ENCODE measurements at places on chromosomes 13 and 19.

DNA sequence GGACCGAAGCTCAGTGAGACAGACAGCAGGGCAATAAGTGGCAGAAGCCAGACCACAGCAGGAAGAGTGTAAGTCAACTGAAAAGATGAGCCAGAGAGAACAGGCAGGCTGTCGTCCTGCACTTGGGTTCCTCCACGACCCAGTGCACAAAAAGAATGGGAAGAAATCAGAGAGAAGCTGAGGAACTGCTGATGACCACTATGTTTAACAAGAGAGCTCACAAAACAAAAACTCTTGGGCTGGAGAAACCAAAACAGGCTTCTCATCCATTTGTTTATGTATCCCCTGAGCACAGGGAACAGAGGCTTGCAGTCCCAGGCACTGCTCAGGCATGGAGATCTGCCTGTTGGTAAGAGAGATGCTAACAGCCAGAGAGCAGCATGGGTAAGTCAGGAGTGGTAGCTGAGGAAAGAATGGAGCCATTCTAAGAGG is 14.0 kb downstream of the AKAP8L start:
- no peak for DNase-seq

DNA sequence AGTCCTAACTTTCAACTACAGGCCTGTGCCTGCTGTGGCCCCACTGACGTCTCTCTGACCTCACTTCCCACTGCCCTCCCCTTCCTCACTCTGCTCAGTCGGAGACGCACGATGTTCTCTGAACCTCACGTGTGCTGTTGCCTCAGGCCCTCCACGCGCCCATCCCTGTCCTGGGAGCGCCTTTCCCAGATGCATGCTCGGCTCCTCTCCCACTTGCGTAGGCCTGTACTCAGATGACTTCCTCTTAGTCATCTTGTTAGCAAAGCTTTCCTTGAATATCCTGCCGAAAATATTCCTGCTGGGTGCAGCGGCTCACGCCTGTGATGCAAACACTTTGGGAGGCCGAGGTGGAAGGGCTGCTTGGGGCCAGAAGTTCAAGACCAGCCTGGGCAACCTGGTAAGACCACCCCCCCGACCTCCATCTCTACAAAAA is 9.3 kb upstream of the SYT5 start:
- no peak for DNase-seq

DNA sequence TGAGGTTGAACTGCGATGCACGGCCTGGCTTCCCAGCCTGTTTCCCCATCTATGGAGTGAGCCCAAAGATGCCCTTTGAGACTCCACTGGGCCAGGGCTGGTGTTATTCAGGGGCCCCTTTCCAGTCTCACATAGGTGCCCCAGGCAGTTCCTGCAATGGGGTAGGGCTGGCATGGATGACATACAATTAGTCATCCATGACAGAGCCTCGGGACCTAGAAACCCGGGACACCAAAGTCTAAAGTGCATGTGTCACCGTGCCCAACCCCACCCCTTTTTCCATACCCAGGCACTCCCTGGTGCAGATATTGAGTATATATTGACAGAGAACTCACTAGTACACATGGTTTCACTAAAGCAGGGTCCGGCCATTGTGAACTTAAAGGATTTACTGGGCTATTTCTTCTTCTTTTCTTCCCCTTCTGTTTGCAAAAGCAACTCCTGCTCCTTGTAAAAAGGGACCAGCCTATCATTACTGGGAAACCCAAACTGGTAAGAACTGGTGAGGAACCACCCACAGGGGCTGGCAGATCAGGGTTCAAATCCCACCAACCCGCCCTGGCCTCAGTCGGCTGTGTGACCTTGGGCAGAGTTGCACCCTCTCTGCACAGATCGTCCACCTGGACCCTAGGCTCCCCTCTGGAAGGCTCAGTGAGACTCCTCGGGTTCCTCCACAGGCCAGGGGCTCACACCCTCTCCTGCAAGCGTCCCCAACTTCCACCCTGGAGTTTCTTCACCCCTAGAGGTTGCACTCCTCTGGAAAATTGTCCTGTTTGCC is 2.7 kb downstream of the B3GNT3 start:
- DNase-seq = no peak

- peak; percentile 36 for DNase-seq
These were observed 495.9 kb downstream of the GPC5 start for GRCh38 chr13:91894316-91894715.

- DNase-seq = peak; percentile 12
These were observed 39.1 kb downstream of the EFNB2 start for GRCh38 chr13:106496072-106496997.

- no peak for DNase-seq
These were observed 549 bp downstream of the SMIM17 start for GRCh38 chr19:56643460-56643955.

DNA sequence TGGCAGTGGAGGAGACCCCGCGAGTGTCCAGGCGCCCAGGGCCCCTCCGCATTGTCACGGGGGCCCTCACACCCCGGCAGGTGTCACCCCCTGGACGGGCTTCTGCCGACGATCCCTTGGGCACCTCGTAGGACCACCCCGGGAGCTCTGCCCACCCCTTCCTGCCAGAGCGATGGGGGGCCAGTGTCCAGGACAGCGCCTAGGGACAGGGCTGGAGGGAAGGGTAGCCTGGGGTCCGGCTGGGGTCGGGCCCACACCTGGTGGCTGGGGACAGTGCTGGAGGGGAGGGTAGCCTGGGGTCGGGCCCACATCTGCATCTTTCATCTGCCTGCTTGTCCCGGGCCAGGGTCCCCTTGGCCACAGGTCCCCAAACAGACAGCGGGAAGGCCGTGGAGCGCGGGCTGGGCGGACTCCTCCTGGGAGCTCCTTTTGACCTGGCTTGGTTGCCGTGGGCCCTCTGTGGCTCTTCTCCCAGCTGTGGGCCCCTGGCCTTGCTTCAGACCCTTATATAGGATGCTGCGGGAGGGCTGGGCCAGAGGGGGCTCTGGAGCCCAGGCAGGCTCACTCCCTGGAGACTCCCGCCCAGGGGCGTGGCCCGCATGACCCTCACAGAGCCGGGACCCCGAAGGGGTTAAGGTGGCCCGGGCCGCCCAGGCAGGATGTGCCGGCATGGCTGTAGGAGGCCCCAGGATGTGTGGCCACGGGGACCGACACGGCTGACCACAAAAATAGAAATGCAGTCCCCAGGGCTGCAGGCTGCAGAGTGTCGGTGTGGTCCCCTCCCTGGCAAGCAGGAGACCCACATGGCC is 74.1 kb upstream of the MCF2L start:
- no peak for DNase-seq

DNA sequence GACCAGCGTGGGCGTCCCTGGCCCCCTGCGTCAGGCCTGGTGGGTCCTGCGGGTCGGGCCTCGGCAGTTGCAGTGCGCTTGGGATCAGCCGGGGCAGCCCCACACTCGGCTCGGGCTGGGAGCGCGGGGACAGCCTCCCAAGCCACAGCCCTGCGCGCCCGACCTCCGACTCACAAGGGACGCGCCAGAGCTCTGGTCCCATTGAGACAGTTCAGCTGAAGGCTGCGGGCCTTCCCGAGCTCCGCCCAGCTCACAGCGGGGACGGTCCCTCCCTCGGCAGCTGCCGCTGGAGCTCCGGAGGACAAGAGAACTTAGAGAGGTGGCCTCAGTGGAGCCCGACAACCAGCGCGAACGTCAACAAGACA is 45.7 kb upstream of the ZNF730 start:
- DNase-seq = no peak

DNA sequence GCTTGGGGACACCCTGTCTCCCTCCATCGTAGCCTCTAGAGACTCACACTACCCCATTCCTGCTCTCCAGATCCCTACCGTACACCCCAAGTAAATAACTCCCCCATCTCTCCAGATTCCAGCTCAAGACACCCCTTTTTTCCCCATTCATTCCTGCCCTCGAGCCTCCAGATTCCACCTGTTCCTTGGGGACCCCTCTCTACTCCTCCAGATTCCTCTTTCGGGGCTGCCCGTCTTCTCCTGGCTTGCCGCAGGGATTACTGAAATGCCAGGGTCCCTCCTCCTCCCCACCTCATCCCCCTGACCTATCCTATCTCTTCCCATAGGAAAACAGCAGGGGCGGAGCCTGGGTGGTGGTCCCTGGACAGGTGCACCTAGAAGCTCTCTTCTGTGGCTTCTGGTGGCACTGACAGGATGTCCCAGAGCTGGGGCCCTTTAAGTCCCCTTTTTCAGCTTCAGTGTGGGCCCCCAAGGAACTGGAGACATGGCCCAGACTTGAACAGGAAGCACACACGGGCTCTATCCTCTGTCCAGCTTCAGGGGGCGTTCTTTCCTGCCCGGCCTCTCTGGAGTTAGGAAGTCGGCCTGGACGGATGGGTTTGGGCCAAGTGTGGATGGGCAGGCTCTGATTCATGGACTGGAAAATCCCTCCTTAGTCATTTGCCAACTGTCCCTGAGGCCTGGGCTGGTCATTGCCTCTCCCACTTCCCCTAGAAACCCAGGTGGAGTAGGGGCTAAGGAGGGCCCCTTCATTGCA is 1.2 kb downstream of the ZSWIM4 start:
- no peak for DNase-seq

- no peak for DNase-seq
These were observed 180.0 kb downstream of the LHFPL6 start for GRCh38 chr13:39422845-39423565.

DNA sequence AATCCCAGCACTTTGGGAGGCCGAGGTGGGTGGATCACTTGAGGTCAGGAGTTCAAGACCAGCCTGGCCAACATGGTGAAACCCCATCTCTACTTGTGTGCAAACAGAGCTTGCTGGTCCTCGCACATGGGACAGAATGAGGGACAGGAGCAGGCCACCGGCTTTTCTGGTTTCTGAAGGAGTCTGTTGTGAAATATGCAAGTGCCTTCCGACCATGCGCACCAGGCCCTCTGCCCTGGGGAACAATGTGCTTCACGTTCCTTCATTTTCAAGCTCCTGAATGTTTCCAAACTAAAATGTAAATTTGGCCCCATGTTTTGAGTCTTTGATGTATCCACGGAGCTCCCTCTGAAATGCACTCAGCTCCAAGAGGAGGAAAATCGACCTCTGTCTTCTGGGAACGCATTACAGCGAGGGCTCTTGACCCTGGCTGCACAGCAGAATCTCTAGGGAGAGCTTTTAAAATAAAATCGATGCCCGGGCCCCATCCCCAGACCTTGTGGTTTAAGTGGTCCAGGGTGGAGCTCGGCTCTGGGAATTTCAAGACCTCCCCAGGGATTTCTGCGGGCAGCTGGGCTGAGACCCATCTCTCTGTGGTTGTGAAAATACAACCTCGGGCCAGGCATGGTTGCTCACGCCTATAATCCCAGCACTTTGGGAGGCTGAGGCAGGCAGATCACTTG is 9.3 kb upstream of the ACP4 start:
- DNase-seq = no peak

- no peak for DNase-seq
These were observed 80.1 kb downstream of the DACH1 start for GRCh38 chr13:71786875-71787274.

GRCh38 chr13:21568854-21569253 is 35.1 kb downstream of the MICU2 start:
- DNase-seq = no peak

DNA sequence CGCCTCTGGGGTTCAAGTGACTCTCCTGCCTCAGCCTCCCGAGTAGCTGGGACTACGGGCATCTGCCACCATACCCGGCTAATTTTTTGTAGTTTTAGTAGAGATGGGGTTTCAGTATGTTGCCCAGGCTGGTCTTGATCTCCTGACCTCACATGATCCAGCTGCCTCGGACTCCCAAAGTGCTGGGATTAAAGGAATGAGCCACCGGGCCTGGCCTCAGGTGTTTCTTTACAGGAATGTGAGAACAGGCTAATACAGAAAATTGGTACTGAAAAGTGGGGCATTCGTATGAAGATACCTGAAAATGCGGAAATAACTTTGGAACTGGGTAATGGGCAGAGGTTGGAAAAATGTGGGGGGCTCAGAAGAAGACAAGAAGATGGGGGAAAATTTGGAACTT is 2.8 kb upstream of the CDC16 start:
- no peak for DNase-seq

- no peak for DNase-seq
These were observed 39.3 kb upstream of the IGFL1 start for GRCh38 chr19:46189971-46190888.

- DNase-seq = no peak
These were observed 1.7 kb downstream of the ZNF264 start for GRCh38 chr19:57192993-57193392.

DNA sequence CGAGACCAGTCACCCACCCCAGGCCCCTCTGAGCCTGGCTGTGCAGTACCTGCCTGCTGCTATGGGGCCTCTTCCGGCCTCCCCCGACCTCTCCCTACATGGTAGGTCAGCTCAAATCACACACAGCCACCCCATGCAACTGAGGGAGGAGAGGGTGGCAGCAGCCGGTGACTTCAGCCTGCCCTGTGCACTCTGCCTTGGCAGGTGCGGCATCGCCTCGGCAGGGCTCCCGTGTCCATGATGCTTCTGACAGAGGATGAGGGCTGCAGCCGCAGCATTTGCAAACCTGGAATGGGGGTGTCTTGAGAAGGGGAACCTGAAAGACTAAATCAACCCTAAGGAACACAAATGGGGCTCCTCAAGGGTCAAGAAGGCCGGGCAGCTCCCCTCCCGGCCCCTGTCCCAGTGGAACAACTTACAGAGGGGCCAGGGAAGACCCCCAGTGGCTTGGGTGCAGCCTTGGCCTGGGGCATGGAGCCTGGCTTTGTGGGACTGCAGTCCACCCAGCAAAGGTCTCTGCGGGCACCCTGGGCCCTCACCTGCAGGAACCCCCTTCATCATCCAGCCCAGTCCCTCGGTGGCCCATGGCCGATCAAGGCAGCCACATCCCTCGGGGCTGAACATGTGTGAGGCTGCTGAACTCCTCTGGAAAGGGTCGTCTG is 6.7 kb downstream of the TEX29 start:
- DNase-seq = no peak

DNA sequence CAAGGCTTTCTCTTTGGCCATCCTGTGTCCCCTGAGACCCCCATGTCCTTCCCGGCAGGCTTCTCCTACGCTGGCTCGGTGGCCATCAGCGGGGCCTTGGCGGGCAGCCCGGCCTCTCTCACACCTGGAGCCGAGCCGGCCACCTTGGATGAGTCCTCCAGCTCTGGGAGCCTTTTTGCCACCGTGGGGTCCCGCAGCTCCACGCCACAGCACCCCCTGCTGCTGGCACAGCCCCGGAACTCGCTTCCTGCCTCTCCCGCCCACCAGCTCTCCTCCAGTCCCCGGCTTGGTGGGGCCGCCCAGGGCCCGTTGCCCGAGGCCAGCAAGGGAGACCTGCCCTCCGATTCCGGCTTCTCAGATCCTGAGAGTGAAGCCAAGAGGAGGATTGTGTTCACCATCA is 14.2 kb downstream of the PLEKHJ1 start:
- DNase-seq = no peak

- DNase-seq = peak; percentile 42
These were observed 17.1 kb downstream of the ZNRF4 start for GRCh38 chr19:5472286-5472685.
